ENCODE measurements at places on chromosomes 1 and 21.
A peak's percentile ranks its signal among the peaks of the same experiment; 100 is the strongest.

GRCh38 chr1:109763646-109764415, at the start of gene EPS8L3:
TSS of gene EPS8L3 (minus strand) at chr1:109763923. CDS start at chr1:109761749, 2,174 bp downstream.
- DNase-seq, result peak; percentile 48

GRCh38 chr1:174008979-174009378, 13.2 kb downstream of the RC3H1 start:
- no peak for DNase-seq

- DNase-seq, result no peak
These were observed 104.4 kb upstream of the UBE2U start for GRCh38 chr1:64098846-64099582.

- no peak for DNase-seq
These were observed 569.5 kb downstream of the MATN1 start for GRCh38 chr1:30153743-30154449.

GRCh38 chr1:4741876-4742423, 87.5 kb downstream of the AJAP1 start:
- DNase-seq, result no peak

DNA sequence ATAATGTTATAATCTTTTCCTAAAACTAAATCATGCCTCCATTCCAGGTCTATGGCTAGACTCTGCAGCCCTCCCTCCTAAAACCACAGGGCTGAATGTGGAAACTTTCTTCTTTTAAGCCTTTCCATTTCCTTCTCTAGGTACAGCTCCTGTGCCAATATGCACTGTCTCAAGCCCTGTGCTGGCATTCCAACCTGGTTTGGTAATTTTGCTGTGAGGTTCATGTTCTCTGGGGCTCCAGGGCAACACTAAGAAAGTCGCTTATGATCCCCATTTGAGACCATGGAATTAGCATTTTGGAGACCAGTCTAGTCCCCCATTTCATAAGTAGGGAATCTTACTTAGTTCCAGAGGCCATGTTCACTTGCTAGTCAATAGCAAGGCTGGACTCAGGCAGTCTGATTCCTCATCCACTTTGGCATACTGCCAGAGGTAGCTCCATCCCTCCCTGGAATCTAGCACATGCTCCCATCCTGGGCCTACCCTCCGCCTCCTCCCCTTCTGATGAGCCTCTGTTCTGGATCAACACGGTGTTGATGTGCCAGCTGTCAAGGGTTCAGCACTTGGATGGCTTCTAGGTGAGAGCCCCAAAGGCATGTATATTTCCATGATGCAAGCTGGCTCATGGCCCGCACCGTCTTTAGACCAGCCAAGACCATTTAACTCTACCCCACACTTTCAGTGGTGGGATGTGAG, 36.5 kb downstream of the ZMYND12 start:
- no peak for DNase-seq

DNA sequence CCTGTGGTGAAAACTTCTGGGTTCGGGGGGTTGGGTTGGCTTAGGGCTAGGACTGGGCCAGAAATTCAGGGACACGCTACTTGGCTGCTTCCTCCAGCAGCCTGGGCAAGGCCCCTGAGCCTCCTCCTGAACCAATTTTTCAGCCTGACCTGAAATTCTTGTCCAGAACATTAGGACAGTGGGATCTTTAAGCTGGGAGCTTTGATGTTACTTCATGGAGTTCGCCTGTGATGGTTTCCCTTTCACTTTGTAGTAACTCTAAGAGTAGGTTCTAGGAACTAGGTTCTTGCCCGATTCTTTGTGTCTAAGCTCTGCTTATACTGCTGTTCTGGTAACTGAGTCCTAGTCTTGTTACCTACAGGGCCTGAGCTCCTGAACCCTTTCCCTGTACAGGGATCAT, 75.3 kb downstream of the S1PR1 start:
- DNase-seq, result no peak

- no peak for DNase-seq
These were observed 91.1 kb downstream of the TRIM11 start for GRCh38 chr1:228315484-228315944.

DNA sequence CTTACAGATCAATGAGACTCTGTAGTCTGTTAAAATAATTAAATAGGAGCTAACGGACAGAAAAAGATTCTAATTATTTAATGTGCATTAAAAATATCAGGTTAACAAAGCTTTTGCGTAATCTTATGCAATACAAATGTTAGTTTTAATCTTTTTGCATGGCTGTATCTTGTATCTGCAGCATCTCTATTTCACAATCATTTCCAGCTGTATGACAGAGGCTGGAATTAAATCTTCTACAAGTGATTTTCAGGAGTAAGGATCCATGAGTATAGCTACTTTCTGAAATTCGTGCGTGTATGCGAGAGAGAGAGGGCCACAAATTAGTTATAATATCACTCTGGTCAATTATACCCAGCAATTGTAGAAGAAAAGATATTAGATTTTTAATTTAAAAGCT, 1446.8 kb downstream of the NCAM2 start:
- no peak for DNase-seq

Measured in upper lobe of right lung (tissue), 1 donor.